WTC11 (cell line): ENCODE measurements at places on chromosomes 13 and 19.

GRCh38 chr19:7428651-7429113 is 60.2 kb downstream of the PEX11G start:
- no peak overlapping the region for H3K27ac ChIP-seq
- H3K4me1 ChIP-seq, result no peaks in the 10 kb centered on the region
- no peaks in the 10 kb centered on the region for H3K36me3 ChIP-seq
- no peaks in the 10 kb centered on the region; the same call in 1 of the 2 replicates for H3K27me3 ChIP-seq
- no peak overlapping the region for H3K4me3 ChIP-seq

- no peaks in the 10 kb centered on the region for H3K4me1 ChIP-seq
- H3K27ac ChIP-seq, result no peak overlapping the region
- no peaks in the 10 kb centered on the region for H3K27me3 ChIP-seq
- DNase-seq, result no peak
- H3K36me3 ChIP-seq, result no peaks in the 10 kb centered on the region
These were observed 314.4 kb downstream of the ENOX1 start for GRCh38 chr13:43472339-43472738.

- H3K27me3 ChIP-seq, result peaks cover 31% of the 10 kb centered on the region
- no peak for DNase-seq
- H3K27ac ChIP-seq, result no peak overlapping the region
- H3K36me3 ChIP-seq, result peaks cover 60% of the 10 kb centered on the region
These were observed 1.1 kb downstream of the ZNF792 start for GRCh38 chr19:34962687-34963572.

- no peak for DNase-seq
- H3K27me3 ChIP-seq, result no peaks in the 10 kb centered on the region
- peaks cover 9% of the 10 kb centered on the region; the same call in 1 of the 2 replicates for H3K36me3 ChIP-seq
- H3K4me1 ChIP-seq, result peaks cover 61% of the 10 kb centered on the region
These were observed 31.0 kb downstream of the SLAIN1 start for GRCh38 chr13:77728265-77729125.
